ENCODE measurements at places on chromosomes 2 and 18.

DNA sequence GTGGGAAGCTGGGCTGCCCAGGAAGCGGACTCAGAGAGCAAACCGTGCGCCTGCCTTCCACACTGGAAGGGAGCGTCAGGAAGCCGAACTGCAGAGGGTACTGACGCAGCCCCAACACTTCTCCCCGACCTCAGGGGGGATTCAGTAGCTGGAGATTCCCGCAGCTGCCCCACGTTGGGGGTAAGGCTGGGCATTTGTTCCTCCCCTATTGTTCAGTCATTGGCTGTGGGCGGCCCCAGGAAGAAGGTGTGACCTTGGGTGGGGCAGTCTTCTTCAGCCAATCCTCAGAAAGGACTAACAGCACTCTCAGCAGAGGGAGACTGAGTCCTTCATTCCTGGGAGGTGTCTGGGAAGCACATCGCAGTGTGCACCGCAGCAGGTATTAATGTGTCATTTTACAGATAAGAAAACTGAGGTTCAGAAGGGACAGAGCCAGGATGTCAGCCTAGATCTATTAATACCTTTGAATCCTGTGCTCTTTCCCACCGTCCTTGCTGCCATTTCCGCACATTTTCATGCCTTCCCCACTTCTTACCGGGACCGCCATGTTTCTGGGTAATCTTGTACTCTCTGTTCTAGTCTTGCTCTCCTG is 12.1 kb upstream of the C18orf32 start:
- DNase-seq = no peak

- DNase-seq = no peak
Observed at GRCh38 chr2:33366473-33366872, 110.0 kb upstream of the RASGRP3 start.

DNA sequence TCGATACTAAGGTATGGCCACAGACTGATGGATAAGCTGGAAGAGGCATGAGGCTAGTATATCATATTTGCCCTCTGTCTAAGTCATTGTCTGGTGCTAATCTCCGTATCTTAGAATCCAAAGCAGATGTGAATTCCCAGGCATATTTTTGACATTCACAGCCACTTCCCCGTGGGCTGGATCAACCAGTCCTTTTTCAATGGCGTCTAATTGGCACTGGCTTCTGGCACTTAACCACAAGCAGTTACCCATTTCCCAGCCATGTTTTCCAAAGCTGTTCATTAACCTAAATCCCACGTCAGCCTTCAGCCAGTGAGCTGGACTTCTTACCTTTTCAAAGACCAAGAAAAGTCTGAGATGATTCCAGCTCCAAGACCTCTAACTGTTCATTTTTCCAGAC is 20.7 kb upstream of the ZNF407 start:
- DNase-seq = no peak

DNA sequence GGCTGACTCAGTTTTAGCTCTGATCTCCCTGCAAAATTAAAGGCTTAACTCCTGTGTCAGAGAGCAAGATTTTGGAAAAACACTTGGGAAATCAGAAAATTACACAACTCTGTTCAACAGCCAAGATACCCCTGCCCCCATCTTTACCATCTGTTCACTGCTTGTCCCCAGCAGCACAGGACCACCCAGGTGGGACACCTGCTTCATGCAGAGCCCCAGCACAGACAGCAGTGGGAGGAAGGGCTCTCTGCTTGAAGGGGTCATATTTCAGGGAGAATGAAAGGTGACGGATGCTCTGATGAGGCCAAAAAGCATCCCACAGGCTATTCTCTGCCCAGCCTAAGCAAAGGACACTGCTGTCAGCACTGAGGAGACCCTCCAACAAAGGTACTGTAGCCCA is 584.6 kb upstream of the KLHL29 start:
- DNase-seq = no peak

- DNase-seq = no peak
Observed at GRCh38 chr2:69222953-69223658, 163.9 kb downstream of the GFPT1 start.

- DNase-seq = peak; percentile 69
Observed at GRCh38 chr2:105287692-105288091, 41.8 kb downstream of the TGFBRAP1 start.

- DNase-seq = peak; percentile 86
Observed at GRCh38 chr18:79949697-79950487, 1.6 kb downstream of the SLC66A2 start.

- DNase-seq = no peak
Observed at GRCh38 chr2:129934044-129934822, 45.2 kb upstream of the RAB6C start.

GRCh38 chr2:170332676-170333402 is 154.9 kb downstream of the MYO3B start:
- DNase-seq = no peak

- no peak for DNase-seq
Observed at GRCh38 chr2:96580771-96581170, 44.2 kb downstream of the ARID5A start.

- DNase-seq = no peak
Observed at GRCh38 chr2:4898706-4899105, 793.5 kb upstream of the SOX11 start.

DNA sequence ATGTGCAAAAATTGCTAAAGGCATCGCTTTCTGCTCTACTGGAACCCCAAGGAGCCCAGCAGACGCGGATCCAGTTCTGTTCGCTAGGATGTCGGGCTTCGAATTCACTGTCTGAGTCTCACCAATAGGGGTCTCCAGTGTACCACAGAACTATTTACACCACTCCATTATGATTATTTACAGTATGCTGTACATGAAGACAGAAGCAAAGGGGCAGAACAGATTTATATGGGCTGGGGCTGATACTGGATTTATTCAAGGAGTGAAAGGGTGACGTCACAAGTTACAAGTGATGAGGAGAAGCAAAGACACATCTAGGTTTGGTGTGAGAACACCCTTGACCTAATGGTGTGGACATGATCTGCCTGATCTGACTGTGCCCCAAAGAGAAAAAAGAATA is 185.3 kb upstream of the ATP5MC3 start:
- peak; percentile 72 for DNase-seq

Data from OCI-M1 (cell line).